Stimulated activated CD8-positive, alpha-beta memory T cell treated with anti-CD3 and anti-CD28 coated beads, Interleukin-2, amount 100 ng/mL, for 48 hours (primary cell): ENCODE measurements at places on chromosomes 16 and 17.

- DNase-seq, result no peak
Measured at GRCh38 chr17:81509972-81510784, 2.4 kb downstream of the ACTG1 start.

- no peak for DNase-seq
Measured at GRCh38 chr17:65193716-65194293, 56.6 kb downstream of the RGS9 start.

- DNase-seq, result no peak
Measured at GRCh38 chr16:79752396-79752795, 151.9 kb upstream of the MAF start.

- no peak for DNase-seq
Measured at GRCh38 chr16:58421529-58421928, 29.3 kb downstream of the GINS3 start.

DNA sequence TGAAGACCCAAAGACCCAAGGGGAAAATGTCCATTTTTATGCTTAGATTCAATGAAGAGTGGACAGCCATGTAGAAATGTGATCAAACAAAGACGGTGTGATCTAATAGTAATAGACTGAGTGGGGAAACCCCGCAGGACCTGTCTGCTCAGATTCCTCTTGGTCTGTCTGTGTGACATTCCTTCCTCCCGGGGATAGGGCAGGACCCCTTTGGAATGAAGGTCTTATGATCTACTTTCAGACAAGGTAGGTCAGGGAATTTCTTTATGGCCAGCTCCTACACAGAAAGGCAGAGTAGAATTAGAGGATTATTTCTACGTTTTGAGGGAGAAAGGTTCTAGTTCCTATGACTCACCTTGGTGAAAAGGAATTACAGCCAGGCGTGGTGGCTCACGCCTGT lies 267.6 kb downstream of the STX8 start:
- DNase-seq, result no peak

- no peak for DNase-seq
Measured at GRCh38 chr16:56961851-56962281, at the start of gene CETP. Gene CETP, plus strand, starts transcription at chr16:56961950. Its CDS starts 30 bp downstream, at chr16:56961980.
